ENCODE measurements at places on chromosomes 6 and 20.

DNA sequence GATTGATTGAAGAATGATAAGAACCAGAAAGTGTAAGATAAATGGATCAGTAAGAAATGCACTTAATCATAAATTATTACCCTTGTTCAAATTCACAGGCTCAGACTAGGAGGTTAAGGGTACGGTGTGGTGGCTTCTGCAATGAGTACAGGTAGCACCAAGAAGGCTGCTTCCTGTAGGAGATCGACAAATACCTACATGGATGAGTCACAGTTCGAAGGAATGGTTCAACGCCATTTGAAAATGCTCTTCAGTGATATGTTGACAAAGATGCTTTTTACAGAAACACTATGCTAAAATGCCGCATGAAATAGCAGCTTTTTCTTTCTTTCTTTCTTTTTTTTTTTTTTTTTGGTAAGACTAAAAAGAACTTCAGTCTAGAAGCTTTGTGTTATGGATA, 116.2 kb downstream of the DTNBP1 start:
- DNase-seq = no peak

- no peak for DNase-seq
Observed at GRCh38 chr6:15114061-15114460, 131.8 kb upstream of the JARID2 start.

DNA sequence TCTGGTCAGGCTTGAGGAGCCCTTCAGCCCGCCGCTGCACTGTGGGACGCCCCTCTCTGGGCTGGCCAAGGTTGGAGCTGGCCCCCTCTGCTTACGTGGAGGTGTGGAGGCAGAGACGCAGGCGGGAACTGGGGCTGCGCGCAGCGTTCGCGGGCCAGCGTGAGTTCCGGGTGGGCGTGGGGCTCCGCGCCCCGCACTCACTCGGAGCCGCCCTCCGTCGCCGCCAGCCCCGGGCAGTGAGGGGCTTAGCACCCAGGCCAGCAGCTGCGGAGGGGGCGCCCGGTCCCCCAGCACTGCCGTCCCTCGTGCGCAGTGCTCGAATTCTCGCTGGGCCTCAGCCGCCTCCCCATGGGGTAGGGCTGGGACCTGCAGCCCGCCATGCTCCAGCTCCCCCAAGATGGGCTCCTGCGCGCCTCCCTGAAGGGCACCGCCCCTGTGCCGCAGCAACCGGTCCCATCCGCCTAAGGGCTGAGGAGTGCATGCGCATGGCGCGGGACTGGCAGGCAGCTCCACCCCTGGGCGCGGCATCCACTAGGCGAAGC, 695.9 kb downstream of the EPHA7 start:
- DNase-seq = no peak

DNA sequence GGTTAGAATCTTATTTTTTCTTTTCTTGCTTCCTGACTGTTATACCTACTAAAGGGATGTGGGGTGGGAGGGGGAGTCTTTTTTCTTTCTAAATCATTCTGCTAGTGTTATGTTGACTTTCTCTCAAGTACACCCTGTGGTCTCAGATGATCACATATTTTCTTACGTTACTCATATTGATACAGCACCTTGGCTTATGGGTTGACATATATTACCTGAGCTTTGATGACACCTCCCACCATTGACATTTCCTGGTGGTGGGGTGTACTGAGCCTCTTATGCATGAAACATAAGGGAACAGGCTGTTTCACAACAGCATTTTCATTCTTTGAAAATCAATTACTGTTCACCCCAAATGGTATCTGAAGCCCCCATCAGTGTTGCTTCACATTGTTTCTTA, 169.8 kb downstream of the MMS22L start:
- DNase-seq = no peak

GRCh38 chr20:25586877-25587276, 1.5 kb upstream of the NINL start:
- no peak for DNase-seq

GRCh38 chr20:49775229-49775693, 37.4 kb upstream of the SLC9A8 start:
- no peak for DNase-seq
